ENCODE measurements at places on chromosomes 7 and 10.

GRCh38 chr10:10794791-10795191 is 222.9 kb upstream of the CELF2 start:
- no peak for DNase-seq

- no peak for DNase-seq
Observed at GRCh38 chr7:118590107-118590506, 365.6 kb downstream of the ANKRD7 start.

- no peak for DNase-seq
Observed at GRCh38 chr7:151566897-151567320, 47.2 kb upstream of the RHEB start.

GRCh38 chr10:48231699-48232315 is 42.7 kb downstream of the FRMPD2 start:
- no peak for DNase-seq

DNA sequence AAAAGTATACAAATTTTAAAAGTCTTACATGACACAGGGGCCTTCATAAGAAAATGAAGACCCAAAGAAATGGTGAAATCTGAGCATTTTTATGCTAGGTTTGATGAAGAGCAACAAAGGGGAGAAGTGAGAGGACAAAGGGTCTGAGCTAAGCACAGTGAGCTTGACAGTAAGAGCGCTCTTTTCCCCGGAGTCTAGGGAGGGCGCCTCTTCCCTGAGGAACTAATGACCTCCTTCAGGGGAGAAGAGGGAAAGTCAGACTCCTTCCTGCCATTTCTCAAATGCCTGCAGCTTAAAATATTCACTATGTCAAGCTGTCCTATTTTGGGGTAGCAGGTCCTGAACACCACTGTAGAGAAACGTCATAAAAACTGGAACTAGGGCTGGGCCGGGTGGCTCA is 18.1 kb upstream of the PAXIP1 start:
- no peak for DNase-seq

DNA sequence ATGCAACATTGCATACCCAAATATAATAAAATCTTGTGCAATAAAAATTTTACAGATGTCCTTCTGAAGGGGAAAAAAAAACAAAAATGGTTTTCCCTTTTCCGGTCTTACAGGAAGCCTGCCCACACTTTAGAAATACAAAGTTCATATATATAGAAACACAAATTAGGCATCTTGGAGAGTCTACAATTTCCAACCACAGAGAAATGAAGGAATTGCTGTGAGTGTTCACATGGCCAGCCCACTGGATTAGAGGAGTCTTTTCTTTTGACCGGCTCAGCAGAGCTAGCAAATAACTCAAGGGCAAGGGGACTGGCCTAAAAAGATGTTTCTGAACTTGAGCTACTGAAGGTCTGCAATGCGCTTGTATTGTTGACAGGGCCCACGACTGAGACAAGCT is 92.4 kb downstream of the GLI3 start:
- DNase-seq: no peak

GRCh38 chr10:97631098-97631497 is 2.2 kb downstream of the MORN4 start:
- DNase-seq: no peak

DNA sequence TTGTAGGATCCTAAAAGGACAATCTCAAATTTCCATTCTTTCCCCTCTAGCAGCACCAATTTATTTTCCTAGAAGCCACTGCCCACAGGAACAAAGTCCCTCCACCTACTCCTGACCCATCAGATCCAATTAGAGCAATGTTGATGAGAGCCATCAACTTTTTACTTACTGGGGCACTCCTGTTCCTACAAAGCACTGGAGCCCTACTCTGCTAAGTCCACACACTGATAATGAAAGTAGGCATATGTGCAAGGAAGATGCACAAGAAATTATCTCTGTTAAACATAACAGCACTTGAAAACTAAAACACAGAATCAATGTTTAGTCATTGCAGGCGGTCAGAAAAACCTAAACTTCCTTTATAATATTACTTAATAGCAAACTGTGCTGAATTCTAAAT is 3.6 kb downstream of the HERPUD2 start:
- DNase-seq: no peak

GRCh38 chr7:140036224-140036962 is 26.4 kb downstream of the PARP12 start:
- DNase-seq: no peak

- DNase-seq: no peak
Observed at GRCh38 chr7:36923943-36924436, 199.7 kb upstream of the AOAH start.

DNA sequence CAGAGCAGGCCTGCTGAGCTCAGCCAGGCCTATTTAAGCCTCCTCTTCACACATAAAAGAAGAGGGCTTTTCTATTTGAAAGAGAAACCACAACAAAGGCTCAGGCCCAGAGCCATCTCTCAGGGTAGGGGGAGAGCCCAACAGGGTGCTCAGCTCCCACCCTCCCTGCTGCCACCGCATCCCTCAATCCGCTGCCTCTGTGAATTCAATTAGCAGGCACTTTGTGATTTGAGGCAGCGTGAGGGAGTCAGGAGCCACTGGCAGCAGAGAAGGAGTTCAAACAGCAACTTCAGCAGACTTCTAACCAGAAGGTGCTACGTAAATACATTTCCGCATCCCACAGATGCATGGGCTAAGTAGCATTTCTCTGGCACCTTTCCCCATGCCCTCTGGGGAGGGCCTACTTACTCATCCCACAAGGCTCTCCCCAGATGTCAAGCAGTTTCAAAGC is 45.2 kb downstream of the LRRC20 start:
- no peak for DNase-seq

DNA sequence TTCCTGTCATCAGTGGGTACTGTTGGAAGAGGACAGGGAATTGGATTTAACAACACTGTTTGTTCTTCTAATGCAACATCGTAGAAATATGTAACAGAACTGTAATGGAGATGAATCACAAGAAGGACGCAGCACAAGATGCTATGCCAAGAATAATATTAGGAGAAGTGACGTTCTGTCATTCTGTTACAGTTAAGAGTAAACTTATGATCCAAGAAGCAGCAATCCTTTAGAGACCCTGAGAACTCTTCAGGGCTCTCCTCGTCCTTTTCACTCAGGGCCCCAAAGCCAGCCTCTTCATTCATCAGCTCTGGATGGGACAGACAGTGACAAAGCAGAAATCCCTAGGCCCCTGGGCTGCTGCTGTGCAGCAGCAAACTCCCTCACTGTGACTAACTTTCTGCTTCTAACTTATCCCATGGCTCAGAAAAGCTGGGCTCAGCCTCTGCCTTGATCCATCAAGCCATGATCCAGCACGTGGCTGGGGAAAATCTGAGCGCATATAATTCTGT is 8.7 kb upstream of the IL6 start:
- DNase-seq: no peak

GRCh38 chr10:133308421-133309099 is at the start of the genes TUBGCP2 and ZNF511:
Gene TUBGCP2 (minus strand): TSS chr10:133308872. CDS start chr10:133302941, 5,931 bp downstream.
Gene ZNF511 (plus strand): TSS chr10:133308914. CDS start chr10:133308944, 30 bp downstream.
- DNase-seq: peak; percentile 80

- no peak for DNase-seq
Observed at GRCh38 chr10:110006358-110007160, 1.2 kb upstream of the ADD3 start.

GRCh38 chr7:148303295-148304082 is 287.1 kb upstream of the C7orf33 start:
- no peak for DNase-seq

DNA sequence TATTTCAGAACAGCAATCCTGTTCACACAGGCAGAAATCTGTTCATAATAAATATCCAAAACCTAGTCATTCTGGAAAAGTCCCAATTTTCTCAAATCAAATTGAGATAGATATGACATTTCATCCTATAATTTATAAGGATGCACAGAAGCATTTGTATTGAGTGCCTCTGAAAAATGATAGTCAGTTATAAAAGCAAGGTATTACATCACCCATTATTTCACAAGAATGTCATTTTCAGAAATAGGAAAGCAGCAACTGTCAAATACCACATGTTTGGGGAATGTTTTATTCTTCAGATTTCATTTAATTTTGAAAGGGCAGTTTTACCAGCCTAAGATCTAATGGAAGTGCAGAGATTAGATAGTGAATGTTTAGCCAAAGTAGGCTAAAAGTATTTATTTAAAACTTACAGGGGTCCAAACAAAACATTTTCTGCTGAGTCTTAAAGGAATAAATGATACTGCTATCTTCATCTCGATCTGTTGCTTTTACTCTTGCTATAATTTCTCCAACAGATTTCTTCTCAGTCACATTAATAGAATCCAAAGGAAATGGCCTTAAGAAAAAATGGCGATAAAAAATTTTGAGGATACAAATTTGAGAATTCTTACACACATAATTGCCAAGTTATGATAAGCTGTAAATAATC is 185.8 kb downstream of the HGF start:
- no peak for DNase-seq

- no peak for DNase-seq
Observed at GRCh38 chr7:134440476-134440875, 18.4 kb downstream of the AKR1B1 start.

GRCh38 chr10:31314256-31315150 is 4.5 kb upstream of the ZEB1 start:
- no peak for DNase-seq

All from stimulated activated CD8-positive, alpha-beta memory T cell treated with anti-CD3 and anti-CD28 coated beads, Interleukin-7, amount 100 ng/mL, for 1 hour (primary cell).